Stomach (tissue), 19 donors: ENCODE measurements at places on chromosomes 13 and 19. TPM values are rescaled to one million over a fixed set of nuclear protein-coding genes. Genes with fewer than 3 reads are reported as not detected.

DNA sequence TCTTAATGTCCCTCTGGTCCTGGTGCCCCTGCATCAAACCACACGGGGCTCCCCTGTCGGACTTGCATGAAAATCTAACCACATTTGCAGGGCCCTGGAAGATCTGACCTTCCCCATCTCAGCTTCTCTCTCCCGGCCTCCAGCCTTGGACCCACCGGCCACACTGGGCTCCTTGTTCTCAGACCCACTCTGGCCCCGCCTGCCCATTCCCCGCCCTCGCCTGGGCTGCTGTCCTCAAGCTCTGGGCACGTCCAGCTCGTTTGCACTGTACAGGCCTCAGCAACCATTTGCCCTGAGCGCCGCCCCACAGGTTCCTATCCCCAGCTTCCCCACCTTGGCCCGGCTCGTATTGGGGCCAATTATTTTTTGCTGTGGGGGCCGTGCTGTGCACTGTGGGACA lies 10.5 kb downstream of the MYO9B start:
- H3K4me3 ChIP-seq, result no peak overlapping the region
- H3K36me3 ChIP-seq, result peaks cover 23% of the 10 kb centered on the region
- peaks cover 9% of the 10 kb centered on the region for H3K4me1 ChIP-seq

GRCh38 chr19:16417660-16418596 lies 53.8 kb downstream of the EPS15L1 start:
- H3K4me1 ChIP-seq, result peaks cover 10% of the 10 kb centered on the region
- no peak overlapping the region for H3K27ac ChIP-seq
- peaks cover 97% of the 10 kb centered on the region for H3K36me3 ChIP-seq
- no peaks in the 10 kb centered on the region for H3K27me3 ChIP-seq

GRCh38 chr13:57724486-57725272 lies 93.1 kb downstream of the PCDH17 start:
- H3K4me3 ChIP-seq, result no peak overlapping the region
- H3K27me3 ChIP-seq, result no peaks in the 10 kb centered on the region
- no peak for DNase-seq

DNA sequence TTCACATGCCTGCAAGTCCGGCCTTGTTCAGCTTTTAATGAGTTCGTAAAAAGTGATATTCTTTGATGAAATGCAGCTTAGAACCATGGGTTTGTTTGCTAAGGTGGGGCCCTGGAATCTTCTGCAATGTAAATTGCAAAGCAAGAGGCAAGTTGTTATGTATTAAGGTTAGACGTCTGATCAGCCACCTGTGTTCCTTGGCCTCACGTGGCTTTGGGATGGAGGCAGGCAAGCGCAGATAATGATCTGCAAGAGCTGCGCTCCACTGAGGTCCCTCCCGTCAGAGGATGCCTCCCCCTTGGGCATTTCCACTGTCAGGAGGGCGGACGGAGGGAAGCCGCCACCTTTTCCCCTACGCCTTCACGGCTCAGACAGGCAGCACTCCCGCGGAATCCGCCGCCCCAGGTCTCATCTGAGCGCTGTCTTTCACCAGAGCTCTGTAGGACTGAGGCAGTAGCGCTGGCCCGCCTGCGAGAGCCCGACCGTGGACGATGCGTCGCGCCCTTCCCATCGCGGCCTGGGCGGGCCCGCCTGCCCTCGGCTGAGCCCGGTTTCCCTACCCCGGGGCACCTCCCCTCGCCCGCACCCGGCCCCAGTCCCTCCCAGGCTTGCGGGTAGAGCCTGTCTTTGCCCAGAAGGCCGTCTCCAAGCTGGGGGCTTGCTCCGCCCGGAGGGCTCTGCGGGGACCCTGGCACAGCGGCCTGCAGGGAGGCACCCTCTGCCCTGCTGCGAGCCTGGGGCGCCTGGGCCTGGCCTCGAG lies 110.9 kb downstream of the CRYL1 start:
- peaks cover 11% of the 10 kb centered on the region for H3K36me3 ChIP-seq
- no peaks in the 10 kb centered on the region for H3K27me3 ChIP-seq
- peak; percentile 64 for DNase-seq
- H3K27ac ChIP-seq, result no peak overlapping the region
- H3K4me1 ChIP-seq, result no peaks in the 10 kb centered on the region
- H3K4me3 ChIP-seq, result no peak overlapping the region

GRCh38 chr13:74017301-74018061 lies 116.7 kb downstream of the KLF12 start:
- H3K4me1 ChIP-seq, result peaks cover 45% of the 10 kb centered on the region
- DNase-seq, result no peak
- no peaks in the 10 kb centered on the region for H3K27me3 ChIP-seq
- H3K36me3 ChIP-seq, result no peaks in the 10 kb centered on the region
- H3K27ac ChIP-seq, result no peak overlapping the region
- H3K4me3 ChIP-seq, result no peak overlapping the region

Gene IRGC
- total RNA-seq, result not detected

Gene KEAP1
- 24.6 TPM for total RNA-seq

Gene ATP11A
- total RNA-seq, result 25.4 TPM

Gene CNN1
- total RNA-seq, result 570 TPM

Gene CERS4
- 16.7 TPM for total RNA-seq
